NCI-H748 treated with DMSO at 0.1 percent for 48 hours (cell line): ENCODE measurements at places on chromosomes 16 and 17.

DNA sequence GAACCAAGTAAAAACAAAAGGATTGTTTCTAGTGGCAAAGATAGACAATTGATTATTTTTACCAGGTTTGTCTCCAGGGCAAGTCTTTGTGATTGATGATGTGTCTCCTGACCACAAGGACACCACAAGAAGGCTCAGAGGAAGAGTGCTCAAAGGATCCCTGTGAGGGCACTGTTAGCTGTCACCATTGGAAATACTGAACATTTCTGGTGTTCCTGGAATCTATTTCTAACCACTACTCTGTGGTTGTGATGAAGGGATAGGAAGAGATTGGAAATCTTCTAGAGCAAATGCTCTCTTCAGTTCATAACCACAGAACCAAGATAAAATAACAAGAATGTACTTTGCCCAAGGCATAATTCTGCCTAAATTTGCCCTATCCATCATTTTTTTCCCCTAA, 15.3 kb downstream of the RNF43 start:
- no peak for DNase-seq

DNA sequence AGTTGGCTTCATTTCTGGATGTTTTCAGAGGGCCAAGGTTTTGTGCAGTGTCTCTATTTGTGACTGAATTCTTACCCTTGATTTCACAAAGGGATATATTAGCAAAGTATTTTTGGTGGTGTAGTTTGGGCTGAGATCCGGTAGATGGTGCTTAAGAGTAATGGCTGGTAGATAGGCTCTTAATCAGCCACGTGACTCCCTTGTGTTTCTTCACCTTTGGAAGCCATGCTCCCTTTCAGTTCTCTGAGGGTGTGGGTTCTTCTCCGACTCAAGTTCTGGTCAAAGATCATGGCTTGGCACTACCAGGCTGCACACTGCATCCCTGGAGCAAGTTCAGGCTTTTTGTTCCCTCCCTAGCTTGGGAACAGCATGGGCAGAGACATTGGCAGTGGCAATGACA, 887.3 kb downstream of the CDH8 start:
- DNase-seq = no peak

DNA sequence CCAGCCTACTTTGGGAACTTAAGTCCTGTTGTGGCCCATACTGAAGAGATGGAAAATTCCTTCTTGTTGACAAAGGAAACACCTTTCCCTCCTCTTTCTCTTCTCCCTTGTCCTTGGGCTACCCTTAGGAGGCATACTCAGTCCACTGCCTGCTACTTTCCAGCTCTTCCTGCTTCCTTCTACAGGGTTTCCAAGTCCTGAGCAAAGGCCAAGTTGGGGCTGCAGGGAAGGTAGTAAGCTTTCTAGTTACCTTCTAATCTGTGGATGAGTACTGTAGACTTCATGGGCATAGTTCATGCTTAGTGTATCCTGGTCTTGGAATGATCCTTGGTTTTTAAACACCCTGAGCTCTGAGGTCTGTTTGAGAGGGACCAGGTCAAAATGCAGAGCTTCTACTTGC, 299.2 kb upstream of the MAF start:
- DNase-seq = no peak

DNA sequence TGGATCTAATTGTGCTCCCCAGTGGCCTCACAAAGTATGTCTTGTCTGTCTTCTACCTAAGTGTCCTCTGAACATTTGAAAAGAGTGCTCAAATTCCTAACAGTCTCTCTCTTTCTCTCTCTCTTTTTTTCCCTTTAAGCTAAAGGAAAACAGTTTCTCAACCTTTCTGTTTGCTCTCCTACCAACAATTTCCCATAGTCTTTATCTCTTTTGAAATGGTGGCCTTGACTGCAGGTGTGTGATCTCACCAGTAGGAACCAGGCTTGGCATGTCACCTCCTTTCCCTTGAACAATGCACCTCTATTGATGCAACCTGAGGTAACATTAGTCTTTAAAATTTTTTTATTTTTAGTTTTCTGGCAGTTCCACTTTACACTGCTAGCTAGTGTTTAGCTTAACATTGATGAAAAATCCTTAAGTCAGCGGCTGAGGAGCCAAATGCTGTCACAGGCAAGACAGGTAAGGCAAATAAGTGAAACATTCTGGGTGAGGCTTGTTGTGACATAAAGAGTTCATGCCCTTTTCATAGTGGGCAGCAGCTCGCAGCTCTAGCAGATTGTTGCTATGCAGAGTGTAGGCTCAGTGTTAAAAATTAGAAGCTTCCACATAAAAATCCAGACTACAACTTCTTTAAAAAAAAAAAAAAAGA, 273.4 kb downstream of the HAPSTR1 start:
- no peak for DNase-seq

- no peak for DNase-seq
Measured at GRCh38 chr17:81115219-81115618, 50.1 kb upstream of the PVALEF start.

DNA sequence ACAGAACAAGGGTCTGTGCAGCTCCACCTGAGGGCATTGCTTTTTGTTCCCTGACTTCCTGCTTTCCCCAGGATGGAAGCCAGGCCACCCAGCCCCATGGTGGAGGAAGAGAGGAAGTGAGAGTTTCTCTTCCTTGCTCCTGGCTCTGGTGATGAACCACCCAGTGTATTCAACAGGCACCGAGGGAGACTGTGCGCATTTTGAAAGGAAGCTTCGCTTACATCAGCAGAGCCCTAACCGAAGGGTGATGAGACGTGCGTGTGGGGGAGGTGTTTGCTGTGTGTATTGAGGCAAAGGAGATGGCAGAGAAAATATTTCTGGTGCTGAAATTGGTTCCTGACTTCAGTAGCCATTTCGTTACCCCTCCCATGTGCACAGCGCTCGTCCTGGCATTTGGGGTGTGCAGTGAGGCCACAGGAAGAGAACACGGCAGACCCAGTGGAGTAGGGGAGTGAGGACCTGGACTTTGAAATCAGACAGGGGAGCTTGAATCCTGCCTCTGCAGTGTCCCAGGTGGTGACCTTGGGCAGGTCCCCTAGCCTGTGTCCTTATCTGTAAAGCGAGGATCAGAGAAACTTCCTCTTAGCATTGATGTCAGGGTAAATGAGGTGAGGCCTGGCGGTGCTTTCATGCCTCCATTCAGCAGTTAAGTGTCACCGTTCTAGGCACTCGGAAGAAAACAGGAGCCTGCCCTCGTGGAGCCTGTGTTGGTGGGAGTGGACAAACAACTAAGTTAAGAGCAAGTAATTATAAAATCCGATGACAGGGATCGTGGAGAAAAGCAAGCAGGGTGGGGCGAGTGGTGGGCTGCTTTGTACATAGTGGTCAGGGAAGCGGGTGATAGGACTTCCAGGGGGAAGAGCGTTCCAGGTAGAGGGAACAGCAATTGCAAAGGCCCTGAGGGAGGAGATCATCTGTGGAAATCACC, 7.4 kb downstream of the CMIP start:
- no peak for DNase-seq

DNA sequence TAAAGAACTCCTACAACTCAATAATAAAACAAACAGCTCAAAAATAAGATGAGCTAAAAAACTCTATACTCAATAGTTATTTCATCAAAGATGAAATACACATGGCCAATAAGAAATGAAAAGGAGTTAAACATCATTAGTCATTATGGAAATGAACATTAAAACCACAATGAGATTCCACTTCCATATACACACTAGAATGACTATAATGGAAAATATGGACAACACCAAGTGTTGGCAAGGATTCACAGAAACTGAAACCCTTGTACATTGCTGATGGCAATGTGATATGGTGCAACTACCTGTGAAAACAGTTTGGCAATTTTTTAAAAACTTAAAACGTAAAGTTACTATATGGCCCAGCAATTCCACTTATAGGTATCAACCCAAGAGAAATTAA, 91.4 kb downstream of the GRIN2A start:
- no peak for DNase-seq

- no peak for DNase-seq
Measured at GRCh38 chr17:51667706-51668083, 407.3 kb downstream of the UTP18 start.

DNA sequence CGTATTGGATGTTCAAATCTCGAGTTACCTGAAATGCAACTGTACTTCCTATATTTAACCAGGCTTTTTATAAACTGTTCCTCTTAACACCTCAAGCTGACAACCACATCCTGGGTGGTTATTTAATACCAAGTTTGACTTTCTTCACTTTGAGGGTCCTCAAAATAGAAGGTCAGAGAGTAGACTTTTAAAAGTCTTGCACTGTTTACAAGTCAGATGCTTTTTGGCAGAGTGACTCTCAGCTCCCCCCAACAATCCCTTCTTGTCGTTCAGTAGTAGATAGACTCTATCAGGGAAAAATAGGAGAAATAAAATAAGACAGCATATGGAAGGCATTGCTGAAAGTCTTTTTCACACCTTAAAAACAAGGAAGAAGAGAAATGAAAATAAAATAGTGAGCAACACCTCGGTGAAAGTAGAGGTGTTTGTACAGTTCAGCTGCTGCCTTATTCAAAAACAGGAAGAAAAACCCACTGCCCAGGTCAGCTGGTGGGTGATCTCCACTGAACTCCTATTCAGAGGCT, 650.4 kb downstream of the WWOX start:
- no peak for DNase-seq

GRCh38 chr17:57781386-57782061, 36.4 kb upstream of the CCDC182 start:
- DNase-seq = no peak
